ENCODE measurements at places on chromosomes 12 and 14.

DNA sequence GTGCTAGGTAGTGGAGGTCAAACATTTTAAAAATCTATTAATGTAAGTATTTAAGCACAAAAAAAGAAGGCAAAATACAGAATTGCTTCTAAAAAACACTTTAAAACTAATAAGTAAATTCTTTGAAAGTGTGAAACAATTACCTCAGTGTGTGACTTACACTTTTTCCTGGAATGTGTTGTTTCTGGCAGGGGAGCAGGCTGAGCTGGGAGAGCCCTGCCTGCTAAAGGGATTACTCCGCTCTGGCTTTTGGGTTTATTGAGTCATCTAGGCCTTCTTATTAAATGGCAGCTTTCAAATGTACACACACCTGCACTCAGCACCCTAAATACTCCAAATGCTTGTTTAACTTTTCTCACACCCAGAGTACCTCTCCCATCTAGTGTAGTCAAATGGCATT lies 279.8 kb downstream of the AKAP6 start:
- DNase-seq = no peak

GRCh38 chr14:66495218-66496098 lies 9.3 kb downstream of the CCDC196 start:
- no peak for DNase-seq

DNA sequence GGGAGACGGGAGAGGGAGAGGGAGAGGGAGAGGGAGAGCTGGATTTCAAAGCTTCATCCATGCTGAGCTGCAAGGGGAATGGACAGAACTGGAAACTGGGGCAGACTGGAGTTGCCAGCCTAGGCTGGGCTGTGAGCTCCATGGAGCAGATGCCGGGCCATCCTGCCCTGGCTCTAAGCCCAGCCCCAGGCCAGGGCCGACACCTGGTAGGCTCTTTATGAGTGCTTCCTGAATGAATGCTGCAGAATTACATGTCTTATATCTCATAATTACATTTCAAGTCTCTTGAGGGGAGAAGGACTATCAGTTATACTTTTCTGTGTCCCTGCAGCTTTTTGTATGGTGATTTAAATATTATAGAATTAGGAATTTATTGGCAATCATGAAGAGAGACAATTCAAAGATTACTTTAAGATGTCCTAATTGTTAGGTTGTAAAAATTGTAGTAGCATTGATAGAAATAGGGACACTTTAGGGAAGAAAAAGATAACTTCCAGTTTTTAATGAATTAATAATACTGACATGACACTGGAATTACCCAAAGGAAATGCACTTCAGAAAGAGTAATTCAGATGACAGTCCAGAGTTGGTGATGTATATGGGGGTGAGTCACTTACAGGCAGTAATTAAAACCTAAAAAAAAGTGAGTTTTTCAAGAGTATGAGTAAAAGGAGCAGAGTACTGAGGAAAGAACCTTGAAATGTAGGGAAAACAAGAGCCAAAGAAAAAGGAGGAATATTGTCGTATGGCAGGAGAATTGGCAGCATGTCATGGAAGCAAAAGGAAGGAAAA lies 29.0 kb downstream of the SCYL2 start:
- no peak for DNase-seq

GRCh38 chr14:102848830-102849525 lies 71.7 kb downstream of the TRAF3 start:
- no peak for DNase-seq
